ENCODE measurements at places on chromosomes 6 and 20. TPM values are rescaled to one million over a fixed set of nuclear protein-coding genes. Genes with fewer than 3 reads are reported as not detected.

Gene MAS1
- total RNA-seq, result not detected

Gene SLC17A9
- 44.6 TPM for total RNA-seq

Gene OPRM1
- not detected for total RNA-seq

Gene AVP
- total RNA-seq, result 7.0 TPM

Gene CYP39A1
- not detected for total RNA-seq

Gene TREM1
- total RNA-seq, result not detected

Gene COL19A1
- 56.9 TPM for total RNA-seq

Gene CPNE5
- total RNA-seq, result 49.8 TPM

Gene MLN
- total RNA-seq, result not detected

Gene SYNGAP1
- total RNA-seq, result 43.0 TPM

Gene VPS16
- 63.0 TPM for total RNA-seq

Gene BPIFA3
- total RNA-seq, result not detected

Gene BCL2L1
- total RNA-seq, result 27.6 TPM

Gene SYCP2L
- not detected for total RNA-seq

Gene NOX3
- not detected for total RNA-seq

Gene BEND6
- total RNA-seq, result not detected

Gene KCNQ5
- total RNA-seq, result 10.4 TPM

Gene SNAP25
- total RNA-seq, result not detected

Gene SYNDIG1
- not detected for total RNA-seq

Gene NTSR1
- not detected for total RNA-seq
